RPMI8226 (cell line): ENCODE measurements at places on chromosomes 3 and 15.

DNA sequence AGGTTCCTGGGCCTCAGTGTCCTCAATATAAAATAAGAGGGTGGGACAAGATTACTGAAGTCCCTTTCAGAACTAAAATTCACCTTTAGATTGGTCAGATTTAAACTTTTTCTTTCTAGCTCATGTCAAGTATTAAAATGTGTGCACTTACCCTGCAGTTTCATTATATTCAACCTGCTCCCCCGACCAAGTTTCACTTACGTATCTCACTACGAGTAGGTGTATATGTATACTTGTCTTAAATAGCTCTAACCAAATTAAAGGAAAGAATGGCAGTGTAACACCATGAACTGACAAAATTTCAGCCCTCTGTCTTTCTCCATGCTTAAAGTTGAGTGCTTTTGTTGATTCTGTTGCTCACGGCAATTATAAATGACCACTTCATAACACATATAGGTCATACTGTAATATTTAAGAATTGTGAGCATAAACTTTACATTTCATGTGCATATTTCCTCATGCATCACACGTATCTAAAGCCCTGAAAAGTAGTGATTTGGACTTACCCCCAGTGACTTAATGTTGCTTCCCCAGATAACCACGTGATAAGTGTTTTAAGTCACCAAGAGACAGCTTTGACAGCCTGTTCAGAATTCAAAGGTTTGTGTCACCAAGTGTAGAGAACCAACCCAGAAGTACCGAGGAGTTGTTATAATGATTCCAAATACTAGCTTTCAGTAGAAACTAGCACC lies 70.0 kb downstream of the PGPEP1L start:
- DNase-seq = no peak

GRCh38 chr3:46927718-46928073 lies 48.8 kb downstream of the CCDC12 start:
- no peak for DNase-seq

- DNase-seq = peak; percentile 66
These were observed 514 bp downstream of the MBNL1 start for GRCh38 chr3:152269056-152269830.

DNA sequence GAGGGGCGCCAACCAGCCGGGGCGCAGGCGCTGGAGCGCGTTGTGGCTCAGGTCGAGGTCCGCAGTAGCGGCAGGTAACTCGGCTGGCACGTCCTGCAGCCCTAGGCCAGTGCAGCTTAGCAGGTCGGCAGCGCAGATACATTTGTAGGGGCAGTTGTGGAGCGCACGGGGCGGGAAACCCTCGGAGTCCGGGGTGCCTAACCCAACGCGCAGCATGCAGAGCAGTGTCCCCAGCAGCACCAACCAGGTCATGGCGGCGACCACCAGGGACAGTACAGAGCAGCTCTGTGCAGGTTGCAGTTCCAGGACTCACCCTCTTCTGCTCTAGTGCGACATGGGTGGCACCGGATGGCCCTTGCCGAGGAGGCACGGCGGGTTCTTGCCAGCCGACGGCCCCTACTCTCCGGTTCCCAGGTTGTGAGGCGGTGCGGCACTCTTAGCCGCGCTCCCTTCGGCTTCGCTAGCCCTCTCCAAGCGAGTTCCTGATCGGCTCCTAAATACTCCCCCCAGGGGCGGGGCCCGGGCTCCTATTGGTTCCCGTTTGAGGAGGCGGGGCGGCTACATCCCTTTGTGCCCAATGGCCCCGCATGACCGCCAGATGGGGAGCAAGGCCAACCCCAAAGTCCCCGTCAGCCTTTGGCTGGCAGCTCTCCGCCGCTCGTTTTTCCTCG lies at the start of gene AMIGO3:
TSS of gene AMIGO3 (minus strand) at position 471 of the 671 bp plus-strand sequence. CDS start at position 252, 219 bp downstream.
- peak; percentile 70 for DNase-seq

DNA sequence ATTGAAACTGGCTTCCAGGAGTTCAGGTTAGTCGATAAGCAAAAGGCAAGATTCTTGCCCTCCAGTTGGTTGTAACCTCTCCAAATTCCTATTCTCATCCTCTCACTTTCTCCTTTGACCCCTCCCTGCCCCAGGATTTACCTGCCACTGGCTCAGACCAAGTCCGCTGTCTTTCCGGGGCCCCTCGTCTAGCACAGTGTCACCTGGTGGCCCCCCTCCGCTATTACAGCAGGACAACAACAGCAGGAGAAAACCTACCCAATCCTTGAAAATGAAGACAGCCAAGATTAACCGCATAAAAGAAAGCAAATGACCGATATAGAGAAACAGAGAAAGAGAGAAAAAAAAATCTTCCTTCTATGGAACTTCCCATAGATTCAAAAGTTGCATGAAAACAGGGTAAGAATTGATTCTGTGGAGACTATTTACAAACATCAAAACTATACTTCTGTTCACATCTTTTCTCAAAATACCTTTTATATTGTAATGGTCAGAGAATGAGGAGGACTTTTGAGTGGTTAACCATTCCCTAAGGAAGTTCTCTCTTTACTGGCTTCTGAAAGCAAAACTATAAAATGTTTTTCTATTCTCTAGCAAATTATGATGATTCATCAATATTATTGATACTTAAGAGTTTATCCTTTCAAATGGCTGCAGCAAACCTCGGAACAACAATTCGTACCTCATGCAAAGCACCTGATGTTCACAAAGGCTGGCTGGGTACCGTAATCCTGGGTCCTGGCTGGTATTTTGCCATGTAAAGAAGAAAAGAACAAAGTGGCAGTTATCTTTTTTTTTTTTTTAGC lies 10.0 kb upstream of the ST8SIA2 start:
- DNase-seq = no peak

GRCh38 chr15:39680868-39681267 lies 100.0 kb downstream of the THBS1 start:
- DNase-seq = no peak

DNA sequence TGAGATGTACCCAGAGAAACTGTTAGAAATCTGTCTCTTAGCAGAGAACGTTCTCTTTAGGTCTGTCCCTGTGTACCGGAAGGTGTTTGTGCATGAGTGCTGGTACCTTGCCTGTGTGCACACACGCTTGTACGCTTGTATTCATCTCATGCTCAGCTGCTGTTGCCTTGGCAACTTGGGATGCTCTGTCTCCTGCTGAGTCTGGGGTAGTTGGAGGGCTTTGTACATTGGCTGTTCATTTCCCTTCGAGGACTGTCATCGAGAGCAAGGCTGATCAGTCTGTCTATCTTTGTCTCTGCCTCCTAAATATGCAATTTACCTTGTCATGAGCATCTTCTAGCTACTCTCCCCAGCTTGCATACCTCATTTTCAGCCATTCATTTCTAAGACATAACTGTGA lies 147.2 kb downstream of the SLCO3A1 start:
- no peak for DNase-seq

GRCh38 chr3:161339517-161340500 lies 31.5 kb downstream of the SPTSSB start:
- DNase-seq = no peak

- DNase-seq = no peak
These were observed 70.6 kb upstream of the CTSH start for GRCh38 chr15:79015416-79015815.

- DNase-seq = no peak
These were observed 19.0 kb downstream of the PLS1 start for GRCh38 chr3:142615171-142615570.

DNA sequence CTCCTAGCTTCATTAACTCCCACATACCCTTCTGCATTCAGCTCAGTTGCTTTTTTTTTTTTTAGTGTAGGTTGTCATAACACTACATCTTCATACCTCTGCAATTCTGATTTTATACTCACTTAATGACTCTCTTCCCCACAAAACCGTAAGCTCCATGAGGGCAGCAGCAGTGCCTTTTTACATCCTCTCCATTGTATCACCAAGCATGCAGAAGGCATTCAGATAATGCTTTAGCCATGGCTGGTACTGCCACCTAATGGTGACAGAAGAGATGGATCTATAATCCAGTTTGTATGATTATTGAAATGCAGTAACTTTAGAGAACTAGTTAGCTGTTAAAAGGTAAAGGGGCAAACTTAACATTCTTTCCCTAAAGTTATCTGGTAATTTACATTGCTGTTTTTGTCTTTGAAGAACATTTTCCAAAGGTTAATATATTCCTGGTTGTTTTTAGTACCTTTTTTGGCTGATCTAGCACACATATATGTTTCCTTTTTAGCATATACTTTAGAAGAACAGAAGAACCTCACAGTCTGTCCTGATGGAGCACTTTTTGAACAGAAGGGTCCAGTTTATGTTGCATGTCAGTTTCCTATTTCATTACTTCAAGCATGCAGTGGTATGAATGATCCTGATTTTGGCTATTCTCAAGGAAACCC lies 36.8 kb downstream of the ATP1B3 start:
- DNase-seq = peak; percentile 70

- DNase-seq = peak; percentile 72
These were observed 51.8 kb downstream of the RGMA start for GRCh38 chr15:93036951-93037819.

DNA sequence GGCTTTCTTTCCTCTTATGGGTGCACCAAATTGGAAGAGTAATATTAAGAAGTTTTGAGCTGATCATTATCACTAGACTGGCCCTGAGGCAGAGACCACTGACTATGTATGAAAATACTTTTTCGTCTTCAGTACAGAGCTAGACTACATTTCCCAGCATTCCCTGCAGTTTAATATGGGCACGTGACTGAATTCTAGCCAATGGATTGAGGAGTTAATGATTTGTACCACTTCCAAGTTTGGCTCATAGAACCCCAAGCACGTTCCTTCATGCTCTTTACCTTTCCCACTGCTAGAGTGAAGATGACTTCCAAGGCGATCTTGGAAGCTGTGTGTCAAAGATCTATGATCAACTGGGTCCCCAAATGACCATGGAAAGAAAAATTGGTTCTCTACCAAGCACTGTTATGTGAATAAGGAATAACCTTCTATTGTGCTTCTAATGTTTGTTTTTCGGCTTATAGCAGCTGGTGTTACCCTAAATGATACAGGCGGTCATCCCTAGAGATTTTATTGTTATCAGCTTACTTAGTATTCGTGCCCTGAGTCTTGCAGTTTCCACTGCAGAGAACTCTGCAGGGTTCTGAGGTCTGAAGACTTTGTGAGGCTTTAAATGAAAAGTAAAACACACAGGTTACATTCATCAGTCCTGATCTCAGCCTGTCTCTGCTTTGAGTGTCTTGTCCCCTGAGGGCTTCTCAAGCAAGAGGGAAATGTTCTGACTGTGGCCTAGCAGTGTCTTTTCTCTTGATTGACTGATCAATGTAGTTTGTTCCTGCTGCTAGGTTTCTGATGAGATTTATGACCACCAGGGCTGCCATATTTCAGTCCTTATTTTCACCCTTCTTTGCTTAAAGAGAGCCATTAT lies 486.8 kb downstream of the PDCD6IP start:
- no peak for DNase-seq

DNA sequence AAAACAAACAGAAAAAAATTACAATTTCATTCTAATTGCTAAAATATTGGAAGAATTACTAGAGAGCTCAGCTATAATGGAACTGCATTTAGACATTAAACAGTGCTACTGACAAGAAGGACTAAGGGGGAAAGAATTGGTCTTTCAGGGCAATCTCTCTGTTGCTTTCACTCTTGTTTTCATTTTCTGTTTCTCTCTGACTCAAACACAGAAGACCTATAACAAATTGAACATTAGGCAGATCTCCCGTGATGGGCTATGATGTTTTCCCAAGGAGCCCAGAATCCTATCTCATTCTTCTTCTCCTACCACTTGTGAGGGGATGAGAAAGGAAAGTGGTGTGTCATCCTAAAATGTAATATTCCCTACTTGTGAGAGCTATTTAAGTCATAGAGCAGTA lies 358.0 kb upstream of the TGFBR2 start:
- no peak for DNase-seq

DNA sequence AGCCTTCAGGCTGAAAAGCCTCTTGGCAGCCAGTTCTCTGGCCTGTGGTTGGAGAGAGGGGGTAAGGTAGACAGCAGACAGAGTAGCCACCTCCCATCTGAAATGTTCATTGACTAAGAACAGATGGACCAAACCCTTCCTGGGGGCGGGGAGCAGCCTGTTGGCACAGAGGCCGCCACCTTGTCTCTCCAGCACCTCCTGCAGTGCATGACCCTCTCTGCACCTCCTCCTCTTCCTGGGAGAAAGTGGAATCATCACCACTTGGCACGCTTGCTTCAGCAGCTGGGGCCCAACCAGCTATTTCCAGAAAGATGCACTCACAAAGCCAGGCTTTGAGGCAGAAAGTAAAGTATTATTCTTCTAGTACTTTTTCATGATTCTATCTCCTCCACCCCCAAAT lies 313.4 kb upstream of the CHRM5 start:
- DNase-seq = no peak

- peak; percentile 43 for DNase-seq
These were observed 967.8 kb upstream of the CFAP20DC start for GRCh38 chr3:60017631-60018030.

DNA sequence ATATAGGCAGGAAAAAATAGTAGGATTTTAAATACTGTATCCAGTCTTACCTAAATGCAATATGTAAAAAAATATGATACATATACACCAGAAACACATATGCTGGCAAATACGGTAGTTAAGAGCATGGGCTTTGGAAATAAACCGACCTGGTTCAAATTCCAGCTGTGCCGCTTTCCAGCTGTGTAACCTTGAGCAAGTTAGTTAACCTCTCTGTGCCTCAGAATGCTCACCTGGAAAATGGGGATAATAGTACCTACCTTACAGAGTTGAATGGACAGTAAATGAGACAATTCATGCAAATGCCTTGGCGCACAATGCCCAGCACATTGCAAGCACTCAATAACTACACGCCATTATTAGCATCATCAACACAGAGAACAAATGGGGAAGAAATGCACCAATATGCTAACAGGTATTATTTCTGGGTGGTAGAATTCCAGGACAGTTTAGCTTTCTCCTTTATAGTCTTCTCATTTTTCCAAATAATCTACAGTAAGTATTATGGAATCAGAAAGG lies 50.6 kb downstream of the SUMF1 start:
- no peak for DNase-seq

DNA sequence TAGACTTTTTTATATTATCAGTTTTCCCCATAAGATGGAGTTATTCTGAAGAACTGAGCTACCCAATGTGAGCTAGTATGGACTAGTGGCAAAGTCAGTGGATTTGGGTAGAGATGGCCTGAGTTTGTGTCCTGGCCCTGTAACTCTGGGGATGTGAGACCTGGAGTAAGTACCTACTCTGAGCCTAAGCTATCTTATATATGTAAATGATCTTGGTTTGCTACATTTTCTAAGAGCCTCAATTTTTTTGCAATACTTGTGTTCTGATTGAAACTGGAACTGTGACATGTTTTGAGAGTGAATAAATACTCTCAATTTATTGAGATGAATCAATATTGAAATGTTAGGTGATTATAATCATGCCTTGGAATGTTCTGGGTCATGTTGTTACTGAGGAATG lies 73.6 kb downstream of the ZNF621 start:
- DNase-seq = no peak

GRCh38 chr3:124831628-124832199 lies 55.5 kb downstream of the ITGB5 start:
- DNase-seq = no peak

- DNase-seq = peak; percentile 85
These were observed 25.7 kb downstream of the TMOD2 start for GRCh38 chr15:51776952-51777569.

- peak; percentile 43 for DNase-seq
These were observed 82.7 kb downstream of the ABHD5 start for GRCh38 chr3:43773273-43774094.
